ENCODE measurements at places on chromosomes 5 and 9.

DNA sequence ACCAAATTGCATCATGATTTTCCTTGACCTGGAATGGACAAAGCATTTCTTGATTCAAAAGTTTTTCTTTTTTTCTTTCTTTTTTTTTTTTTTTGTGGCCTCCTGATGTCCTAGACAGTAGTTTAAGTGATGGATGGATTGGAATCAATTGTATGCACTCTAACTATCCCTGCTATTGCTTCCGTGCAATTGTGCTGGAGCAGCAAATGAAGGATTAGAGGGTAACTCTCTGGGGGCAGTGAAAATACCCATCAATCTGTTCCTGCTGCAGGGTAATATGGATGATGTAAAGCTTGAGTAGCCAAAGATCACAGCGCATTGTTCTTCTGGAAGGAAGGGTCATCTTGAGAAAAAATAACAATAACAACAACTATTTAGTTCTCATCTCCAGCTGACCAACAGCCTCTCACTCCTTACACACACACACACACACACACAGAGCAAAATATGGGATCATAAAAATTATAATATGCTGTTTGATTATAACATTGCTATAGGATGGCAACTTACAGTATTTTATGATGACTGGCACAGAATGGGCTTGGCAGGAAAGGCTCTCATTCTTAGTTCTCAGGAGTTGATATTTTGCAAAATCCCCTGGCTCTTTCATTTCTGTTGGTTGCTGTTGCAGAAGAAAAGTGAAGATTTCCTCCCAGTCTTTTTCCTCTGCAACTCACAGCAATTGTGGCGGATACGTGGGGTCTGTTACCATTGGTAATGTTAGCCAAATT is 160.9 kb upstream of the DMAC1 start:
- DNase-seq: no peak

DNA sequence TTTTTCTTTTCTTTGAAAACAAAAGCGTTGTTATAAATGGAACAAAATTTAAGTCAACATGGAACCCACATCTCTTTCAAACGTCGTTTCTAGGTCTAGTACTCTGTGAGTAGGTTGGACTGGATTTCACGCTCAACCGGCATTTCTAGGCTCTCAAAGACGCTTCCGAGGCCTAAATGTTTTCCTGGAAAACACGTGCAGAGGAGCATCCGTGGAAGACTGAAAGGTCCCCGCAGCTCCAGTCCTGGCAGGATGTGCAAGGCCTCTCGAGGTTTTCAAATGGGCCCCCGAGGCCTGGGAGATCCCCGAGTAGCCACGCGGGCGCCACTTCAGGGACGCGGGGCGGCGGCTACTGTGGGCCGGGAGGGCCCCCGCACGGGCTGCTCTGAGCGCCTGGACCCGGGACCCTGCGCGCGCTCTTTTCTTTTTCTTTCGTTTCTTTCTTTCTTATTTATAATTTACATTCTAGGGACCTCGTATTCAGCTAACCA is 4.2 kb upstream of the IRX2 start:
- DNase-seq: peak; percentile 50

GRCh38 chr5:98588215-98588614 is 185.2 kb upstream of the RGMB start:
- DNase-seq: peak; percentile 26

- no peak for DNase-seq
Observed at GRCh38 chr5:111226556-111226955, 2.4 kb downstream of the CAMK4 start.

- peak; percentile 7 for DNase-seq
Observed at GRCh38 chr9:76704593-76705204, 59.5 kb upstream of the PCA3 start.

DNA sequence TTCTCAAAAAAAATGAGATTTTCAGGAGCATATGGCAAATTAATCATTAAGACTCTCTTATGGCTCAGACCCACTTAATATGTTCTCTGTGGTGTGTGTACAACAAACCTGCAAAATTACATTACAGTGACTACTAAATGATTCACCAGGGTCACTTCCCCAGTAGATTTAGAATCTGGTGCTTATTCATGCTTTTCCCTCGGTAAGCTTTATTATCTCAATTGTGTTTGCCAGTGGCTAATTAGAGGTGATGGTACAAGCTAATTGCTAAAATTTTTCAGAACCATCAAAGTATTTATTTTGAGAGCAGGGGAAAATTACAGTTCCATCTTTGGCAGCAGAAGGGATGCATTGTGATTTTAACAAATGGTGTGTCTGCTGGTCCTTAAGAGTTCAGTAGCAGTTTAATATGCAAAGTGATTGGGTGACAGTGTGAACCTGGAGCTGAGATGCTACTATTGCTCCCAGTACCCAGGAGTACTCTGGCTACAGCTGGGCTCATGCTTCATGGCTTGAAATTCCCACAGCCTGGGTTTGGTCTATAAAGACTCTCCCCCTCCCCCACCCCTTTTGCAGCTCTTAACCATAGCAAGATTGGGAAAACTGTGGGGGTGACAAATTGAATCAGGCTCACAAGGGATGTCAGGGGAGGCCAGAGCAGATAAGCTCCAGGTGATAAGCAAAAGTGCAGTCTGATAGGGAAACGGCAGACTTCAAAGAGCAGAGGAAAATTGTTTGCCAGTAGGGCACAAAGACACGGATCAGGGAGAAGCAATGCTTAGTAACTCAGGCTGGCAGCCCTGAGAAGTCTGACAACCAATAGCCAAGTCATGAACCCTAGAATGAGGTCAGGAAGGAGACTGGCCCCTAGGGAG is 92.8 kb upstream of the RAD23B start:
- DNase-seq: peak; percentile 66

GRCh38 chr9:115135821-115136778 is 18.1 kb upstream of the TNC start:
- DNase-seq: no peak

DNA sequence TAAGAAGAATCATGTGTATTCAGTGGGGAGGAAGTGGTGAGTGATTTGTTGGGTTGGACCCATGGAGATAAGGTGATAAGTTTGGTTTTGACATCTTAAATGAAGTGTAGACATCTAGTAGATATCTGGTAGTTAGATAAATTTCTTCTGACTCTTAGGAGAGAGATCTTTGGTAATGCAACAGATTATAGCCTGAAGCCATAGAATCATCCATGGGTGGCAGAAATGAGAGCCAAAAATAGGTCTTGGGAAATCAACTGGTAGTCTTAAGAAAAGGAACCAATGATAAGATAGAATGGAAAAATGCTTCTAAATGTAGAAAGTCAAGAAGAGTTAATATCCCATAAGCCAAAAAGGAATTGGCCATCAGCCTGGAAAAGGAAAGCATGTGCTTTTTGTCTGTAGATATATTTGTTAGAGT is 532.7 kb upstream of the GRAMD2B start:
- no peak for DNase-seq

- DNase-seq: no peak
Observed at GRCh38 chr5:76696251-76696650, 19.7 kb upstream of the F2R start.

DNA sequence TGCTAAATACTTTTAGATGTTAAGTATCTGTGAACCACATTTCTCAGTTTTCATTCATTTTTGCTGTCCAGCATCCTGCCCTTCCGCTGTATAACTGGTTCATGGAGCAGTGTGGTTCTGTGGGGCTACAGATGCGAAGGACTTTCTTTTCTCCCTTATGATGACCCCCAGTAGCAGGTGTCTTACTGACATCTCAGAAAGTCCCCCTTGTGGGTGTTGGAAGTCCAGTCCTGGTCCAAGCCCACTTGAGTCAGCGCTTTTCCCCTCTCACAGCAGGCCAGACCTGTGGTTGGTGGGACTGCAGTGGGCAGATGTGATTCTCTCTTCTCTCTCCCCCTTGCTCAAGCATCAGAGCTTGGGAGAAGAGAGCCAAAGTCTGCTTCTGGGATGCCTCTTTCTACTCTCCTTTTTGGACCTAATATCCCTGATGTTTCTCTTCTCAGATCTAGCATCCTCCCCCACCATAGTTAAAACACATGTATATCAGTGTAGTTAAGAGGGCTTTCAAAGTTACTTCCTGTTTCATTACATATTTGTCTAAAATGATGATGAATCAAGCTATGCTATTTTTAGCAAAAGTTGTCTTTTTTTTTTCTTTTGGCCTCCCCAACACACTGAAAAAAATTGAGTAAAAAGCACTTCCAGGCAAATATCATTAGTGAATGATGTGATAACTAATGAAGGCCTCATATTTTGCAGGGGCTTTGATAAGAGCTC is 119.5 kb upstream of the ZNF618 start:
- no peak for DNase-seq

GRCh38 chr9:31142456-31142855 is 1242.0 kb upstream of the ACO1 start:
- DNase-seq: no peak

Measured in NCI-H524 (cell line).